ENCODE measurements at places on chromosomes 6 and 20. TPM values are rescaled to one million over a fixed set of nuclear protein-coding genes. Genes with fewer than 3 reads are reported as not detected.
A peak's percentile ranks its signal among the peaks of the same experiment; 100 is the strongest.

DNA sequence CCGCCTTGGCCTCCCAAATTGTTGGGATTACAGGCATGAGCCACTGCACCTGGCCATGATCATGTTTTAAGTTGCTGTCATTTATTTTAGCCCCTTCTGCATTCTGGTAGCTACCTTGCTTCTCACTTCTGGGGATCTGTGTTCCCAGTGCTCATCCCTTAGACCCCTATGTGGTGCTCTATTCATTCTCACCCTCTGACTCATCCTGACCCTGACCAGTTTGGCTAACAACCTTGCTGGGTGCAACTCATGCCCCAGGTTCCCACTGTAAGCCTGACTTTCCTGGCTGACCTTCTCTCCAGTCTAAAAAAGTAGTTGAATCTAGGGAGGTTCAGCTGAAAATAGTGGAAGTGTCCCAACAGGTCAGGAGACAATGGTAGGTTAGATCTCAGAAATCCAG, 47.4 kb downstream of the NOX3 start:
- H3K36me3 ChIP-seq: no peaks in the 10 kb centered on the region
- H3K27ac ChIP-seq: no peak overlapping the region
- H3K4me1 ChIP-seq: no peaks in the 10 kb centered on the region
- no peaks in the 10 kb centered on the region for H3K27me3 ChIP-seq
- DNase-seq: no peak

DNA sequence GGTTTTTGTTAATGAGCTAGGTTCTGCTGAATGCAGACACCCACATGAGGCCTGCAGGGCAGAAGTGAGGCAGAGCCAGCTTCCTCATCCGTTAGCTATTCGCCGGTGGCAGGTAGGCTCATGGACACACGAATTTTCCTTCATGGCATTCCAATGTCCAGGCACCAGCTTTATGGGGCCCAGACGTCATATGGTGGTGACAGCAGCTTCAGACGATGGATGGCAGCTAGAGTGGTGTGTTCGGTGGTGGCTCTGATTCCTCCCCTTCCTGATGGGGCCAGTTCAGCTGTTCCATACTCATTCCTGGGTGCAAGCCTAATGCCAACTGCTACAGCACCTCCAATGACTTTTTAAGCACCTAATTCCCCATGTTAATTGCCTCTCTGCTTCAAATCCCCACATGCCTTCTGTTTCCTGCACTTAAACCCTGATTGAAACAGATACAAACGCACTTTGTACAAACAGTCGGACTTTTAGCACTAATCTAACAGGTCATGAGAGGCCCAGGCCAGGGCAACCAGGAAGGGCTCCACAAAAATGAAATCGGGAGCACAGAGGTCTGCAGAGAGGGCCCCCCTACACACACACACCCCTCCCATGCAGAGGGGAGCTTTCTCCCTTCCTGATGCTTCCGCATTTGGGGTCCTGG, 35.7 kb upstream of the MLN start:
- peaks cover 2% of the 10 kb centered on the region for H3K27me3 ChIP-seq
- H3K27ac ChIP-seq: no peak overlapping the region
- no peak overlapping the region for H3K4me3 ChIP-seq
- no peaks in the 10 kb centered on the region for H3K36me3 ChIP-seq
- peaks cover 20% of the 10 kb centered on the region for H3K4me1 ChIP-seq

GRCh38 chr20:63625771-63626423, 1.0 kb downstream of the GMEB2 start:
- no peak for DNase-seq
- peak overlapping the region; percentile 60 for H3K4me3 ChIP-seq
- H3K27ac ChIP-seq: peak overlapping the region; percentile 96
- peaks cover 19% of the 10 kb centered on the region for H3K4me1 ChIP-seq
- H3K36me3 ChIP-seq: peaks cover 3% of the 10 kb centered on the region

DNA sequence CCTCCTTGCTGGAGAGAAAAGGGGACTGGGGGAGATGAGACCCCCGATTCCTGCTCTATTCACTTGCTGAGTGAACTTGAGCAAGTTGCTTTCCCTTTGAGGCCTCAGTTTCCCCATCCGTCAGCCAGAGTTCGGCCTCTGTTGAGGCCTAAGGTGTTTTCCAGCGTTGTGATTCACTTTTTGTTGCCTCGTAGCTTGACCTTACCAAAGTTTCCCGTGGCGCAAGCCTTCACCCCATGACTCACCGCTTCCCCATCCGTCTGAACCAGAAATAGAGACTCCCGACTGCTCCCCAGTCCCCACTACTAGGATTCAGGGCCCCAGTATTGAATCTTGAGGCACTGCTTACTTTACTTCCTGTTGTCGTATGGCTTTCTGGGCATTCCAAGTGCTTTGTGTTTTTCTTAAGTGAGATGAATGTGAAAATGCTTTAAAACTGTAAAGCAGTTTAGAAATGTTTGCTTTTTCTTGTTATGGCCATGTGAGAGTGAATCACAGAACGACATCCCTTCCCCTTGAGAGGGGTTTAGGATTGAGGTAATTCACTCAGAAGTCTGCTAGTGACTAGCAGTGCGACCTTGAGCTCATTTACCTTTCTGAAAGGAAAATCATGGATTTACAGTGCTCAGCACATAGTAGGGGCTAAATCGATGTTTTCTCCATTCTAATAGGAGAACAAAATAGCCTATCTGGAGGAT, 1.2 kb downstream of the CHMP4B start:
- peak; percentile 19 for DNase-seq
- H3K27ac ChIP-seq: peak overlapping the region; percentile 89
- H3K4me1 ChIP-seq: peaks cover 41% of the 10 kb centered on the region
- no peaks in the 10 kb centered on the region for H3K27me3 ChIP-seq

DNA sequence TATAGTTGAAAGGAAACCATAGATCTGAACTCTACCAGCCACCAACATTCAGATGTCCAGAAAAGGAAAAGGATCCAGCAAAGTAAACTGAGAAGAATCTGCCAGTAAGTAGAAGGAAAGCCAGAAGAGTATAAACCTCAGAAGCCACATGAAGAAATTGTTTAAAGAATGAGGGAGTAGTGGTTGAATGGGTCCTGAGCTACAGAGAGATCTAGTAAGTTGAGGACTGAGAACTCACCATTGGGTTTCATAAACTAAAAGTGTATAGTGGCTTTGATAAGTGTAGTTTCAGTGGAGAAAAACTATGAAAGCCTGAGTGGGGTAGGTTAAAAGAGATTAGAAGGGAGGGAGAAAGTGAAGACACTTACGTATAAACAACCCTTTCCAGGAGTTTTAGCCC, 32.0 kb upstream of the SUMO4 start:
- peaks cover 15% of the 10 kb centered on the region for H3K36me3 ChIP-seq
- H3K4me1 ChIP-seq: peaks cover 18% of the 10 kb centered on the region
- H3K4me3 ChIP-seq: no peak overlapping the region
- no peak overlapping the region for H3K27ac ChIP-seq

GRCh38 chr6:148250975-148251685, 91.5 kb upstream of the SASH1 start:
- DNase-seq: peak; percentile 40
- peaks cover 2% of the 10 kb centered on the region for H3K27me3 ChIP-seq
- H3K36me3 ChIP-seq: no peaks in the 10 kb centered on the region

DNA sequence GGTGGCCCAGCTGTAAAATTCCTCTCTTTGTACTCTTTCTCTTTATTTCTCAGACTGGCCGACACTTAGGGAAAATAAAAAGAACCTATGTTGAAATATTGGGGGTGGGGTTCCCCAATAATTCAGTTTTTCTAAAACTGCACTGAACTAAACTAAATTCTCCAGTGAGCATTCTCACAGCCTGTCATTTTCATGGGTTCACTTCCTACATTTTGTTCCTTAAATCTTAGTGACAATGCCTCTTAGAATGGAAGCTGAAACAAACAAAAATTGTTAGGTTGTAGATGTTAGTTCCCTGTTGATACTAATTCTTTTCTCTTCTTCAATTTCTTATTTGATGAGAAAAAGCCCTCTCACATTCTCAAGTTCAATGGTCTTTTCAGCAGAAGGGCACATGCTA, 35.8 kb upstream of the IFNGR1 start:
- DNase-seq: no peak
- no peak overlapping the region for H3K4me3 ChIP-seq
- no peaks in the 10 kb centered on the region for H3K27me3 ChIP-seq
- no peaks in the 10 kb centered on the region for H3K4me1 ChIP-seq

DNA sequence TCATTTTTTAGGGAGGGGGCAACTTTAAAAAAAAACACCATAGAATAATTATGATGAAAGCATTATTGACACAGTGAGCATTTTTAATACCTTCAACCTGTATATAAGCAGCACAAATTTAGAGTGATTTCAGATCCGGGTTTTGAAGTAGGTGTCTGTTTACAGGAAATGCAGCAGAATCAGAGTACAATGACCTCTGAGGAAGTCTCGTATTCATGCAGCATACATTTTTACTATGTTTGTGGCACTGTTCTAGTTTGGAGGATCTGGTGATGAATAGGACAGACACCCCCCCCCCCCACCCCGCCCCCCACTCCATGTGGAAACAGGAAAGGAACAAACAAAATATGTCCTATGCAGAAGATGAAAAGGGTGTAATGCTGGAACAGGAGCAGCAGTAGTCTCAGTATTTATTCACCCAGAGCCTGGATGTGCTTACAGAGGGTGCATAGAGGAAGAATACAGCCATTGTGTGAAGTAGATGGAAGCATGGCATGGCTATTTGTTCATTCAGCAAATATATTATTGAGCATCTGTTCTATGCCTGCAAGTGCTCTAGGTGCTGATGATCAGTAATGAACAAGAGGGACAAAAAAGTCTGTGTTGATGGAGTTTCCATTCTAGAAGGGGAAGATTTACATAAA, 19.7 kb downstream of the VAPB start:
- no peak for DNase-seq
- H3K4me1 ChIP-seq: peaks cover 4% of the 10 kb centered on the region
- peak overlapping the region; percentile 84 for H3K27ac ChIP-seq
- H3K27me3 ChIP-seq: no peaks in the 10 kb centered on the region

GRCh38 chr6:41157323-41157722, 3.2 kb upstream of the TREML1 start:
- no peak overlapping the region for H3K4me3 ChIP-seq
- no peak for DNase-seq
- no peak overlapping the region for H3K27ac ChIP-seq
- H3K4me1 ChIP-seq: no peaks in the 10 kb centered on the region
- H3K36me3 ChIP-seq: no peaks in the 10 kb centered on the region
- no peaks in the 10 kb centered on the region for H3K27me3 ChIP-seq

DNA sequence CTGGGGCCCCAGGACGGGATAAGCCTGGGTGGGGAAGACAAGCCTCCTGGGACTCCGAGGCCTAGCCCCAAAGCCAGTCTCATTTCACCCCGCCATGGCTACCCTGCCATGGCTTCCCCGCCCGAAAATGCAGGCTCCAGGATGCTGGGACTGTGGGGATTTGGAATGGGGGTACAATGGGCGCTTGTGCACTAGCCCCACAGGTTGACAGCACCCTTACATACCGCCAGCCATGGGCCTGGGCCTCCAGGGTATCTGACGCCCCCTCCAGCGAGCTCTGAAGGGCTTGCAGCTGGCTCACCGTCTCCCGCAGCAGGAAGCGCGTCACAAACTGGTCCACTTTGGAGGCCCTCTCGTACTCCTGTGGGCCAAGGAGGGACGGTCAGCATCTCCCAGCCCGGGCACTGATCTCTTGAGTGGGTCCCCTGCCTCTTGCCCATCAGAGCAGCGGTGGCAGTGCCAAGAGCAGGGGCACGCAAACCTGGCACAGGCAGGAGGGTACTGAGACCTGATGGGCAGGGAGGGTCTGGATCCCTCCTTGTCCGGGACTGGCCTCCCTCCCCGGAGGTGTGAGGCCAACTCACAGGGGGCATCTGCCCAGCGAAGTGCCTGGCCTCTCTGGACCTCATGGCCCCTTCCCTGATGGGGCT, 2.0 kb upstream of the C20orf144 start:
- DNase-seq: no peak
- H3K27ac ChIP-seq: no peak overlapping the region
- no peak overlapping the region for H3K4me3 ChIP-seq
- peaks cover 9% of the 10 kb centered on the region for H3K36me3 ChIP-seq
- no peaks in the 10 kb centered on the region for H3K27me3 ChIP-seq
- H3K4me1 ChIP-seq: peaks cover 20% of the 10 kb centered on the region

DNA sequence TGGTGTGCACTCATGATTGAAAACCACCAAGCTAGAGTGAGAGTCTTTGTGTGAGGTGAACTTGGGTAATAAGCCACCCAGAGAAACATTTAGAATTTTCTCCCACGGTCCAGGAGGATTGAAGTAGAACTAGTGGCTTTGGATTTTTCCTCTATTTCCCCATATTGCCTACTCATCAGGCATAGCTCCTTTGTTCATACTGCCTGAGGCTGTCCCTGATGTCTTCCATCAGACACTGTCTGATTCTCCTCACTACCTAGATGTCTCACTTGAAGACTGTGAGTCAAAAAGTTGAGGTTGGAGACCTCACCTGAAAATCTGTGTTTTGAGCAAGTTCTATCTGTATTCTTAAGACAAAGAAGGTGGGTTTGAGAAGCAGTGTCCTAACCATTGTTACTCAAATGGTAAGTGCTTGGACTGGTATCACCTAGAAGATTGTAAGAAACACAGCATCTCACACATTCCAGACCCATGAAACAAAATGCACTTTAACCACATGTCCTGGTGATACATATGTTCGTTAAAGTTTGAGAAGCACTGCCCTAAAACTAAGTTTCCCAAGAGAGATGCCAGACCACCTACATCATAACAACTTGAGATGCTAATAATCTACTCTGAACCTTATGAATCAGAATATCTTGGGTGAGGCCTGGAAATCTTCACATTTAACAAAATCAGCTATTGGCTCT, 523.4 kb upstream of the BTBD3 start:
- DNase-seq: no peak
- no peaks in the 10 kb centered on the region for H3K4me1 ChIP-seq
- no peaks in the 10 kb centered on the region for H3K36me3 ChIP-seq
- no peak overlapping the region for H3K4me3 ChIP-seq

The SKIC2 gene
- 110 TPM for polyA plus RNA-seq

GRCh38 chr20:13349235-13349604, 128.1 kb downstream of the ISM1 start:
- DNase-seq: no peak
- no peaks in the 10 kb centered on the region for H3K27me3 ChIP-seq
- H3K36me3 ChIP-seq: no peaks in the 10 kb centered on the region
- H3K27ac ChIP-seq: no peak overlapping the region

DNA sequence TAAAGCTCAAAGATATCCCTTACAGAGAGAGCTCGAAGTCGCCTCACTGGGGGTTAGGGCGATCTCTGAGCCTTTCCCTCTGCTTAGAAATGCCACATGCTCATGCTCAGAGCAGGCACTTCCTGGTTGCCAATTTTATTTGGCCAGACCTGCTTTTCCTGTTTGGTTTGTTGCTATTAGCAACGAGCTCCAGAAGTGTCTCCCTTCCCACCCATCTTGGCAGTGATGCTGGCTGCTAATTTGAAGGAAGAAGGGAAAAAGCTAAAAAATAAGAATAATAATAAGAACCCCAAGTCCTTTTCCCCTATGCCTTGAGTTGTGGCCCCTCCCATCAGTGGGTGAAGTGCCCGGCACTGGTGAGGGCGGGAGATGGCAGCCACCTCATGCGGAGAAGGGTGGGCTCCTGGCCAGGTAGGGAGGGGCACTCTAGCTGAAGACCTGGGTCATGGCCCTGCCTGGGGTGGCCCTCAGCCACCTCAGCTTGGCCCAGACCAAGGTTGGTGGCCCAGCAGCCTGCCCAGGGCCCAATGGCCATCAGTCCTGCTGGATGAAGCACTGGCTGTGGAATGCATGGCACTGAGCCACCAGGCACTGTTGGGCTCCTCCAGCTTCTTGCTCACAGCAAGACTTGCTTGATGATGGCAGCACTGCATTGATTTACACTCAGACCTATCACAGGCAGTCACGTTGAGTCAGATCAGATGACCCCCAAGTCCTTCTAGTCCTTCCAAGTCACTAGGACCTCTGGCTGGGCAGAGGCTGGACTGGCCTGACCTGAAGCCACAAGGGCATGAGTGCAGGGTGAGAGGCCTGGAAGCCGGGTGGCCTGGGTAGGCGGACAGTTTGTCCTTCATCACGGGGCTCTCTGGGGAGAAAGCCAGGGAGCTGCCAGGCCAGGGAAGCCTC, 79.0 kb downstream of the SYNJ2 start:
- DNase-seq: no peak
- no peak overlapping the region for H3K4me3 ChIP-seq
- no peak overlapping the region for H3K27ac ChIP-seq
- H3K36me3 ChIP-seq: peaks cover 10% of the 10 kb centered on the region

The PRDM1 gene
- 4.0 TPM for polyA plus RNA-seq

Data from thymus (tissue), 14 donors.